ENCODE measurements at places on chromosomes 12 and 14.

GRCh38 chr12:27711317-27711682 is 668 bp downstream of the MRPS35 start:
- DNase-seq, result no peak

GRCh38 chr14:71317385-71318096 is 410.3 kb downstream of the PCNX1 start:
- DNase-seq, result no peak

- DNase-seq, result no peak
These were observed 164.5 kb downstream of the TMTC3 start for GRCh38 chr12:88306471-88307069.

GRCh38 chr12:14148489-14149270 is 167.3 kb upstream of the GRIN2B start:
- no peak for DNase-seq

DNA sequence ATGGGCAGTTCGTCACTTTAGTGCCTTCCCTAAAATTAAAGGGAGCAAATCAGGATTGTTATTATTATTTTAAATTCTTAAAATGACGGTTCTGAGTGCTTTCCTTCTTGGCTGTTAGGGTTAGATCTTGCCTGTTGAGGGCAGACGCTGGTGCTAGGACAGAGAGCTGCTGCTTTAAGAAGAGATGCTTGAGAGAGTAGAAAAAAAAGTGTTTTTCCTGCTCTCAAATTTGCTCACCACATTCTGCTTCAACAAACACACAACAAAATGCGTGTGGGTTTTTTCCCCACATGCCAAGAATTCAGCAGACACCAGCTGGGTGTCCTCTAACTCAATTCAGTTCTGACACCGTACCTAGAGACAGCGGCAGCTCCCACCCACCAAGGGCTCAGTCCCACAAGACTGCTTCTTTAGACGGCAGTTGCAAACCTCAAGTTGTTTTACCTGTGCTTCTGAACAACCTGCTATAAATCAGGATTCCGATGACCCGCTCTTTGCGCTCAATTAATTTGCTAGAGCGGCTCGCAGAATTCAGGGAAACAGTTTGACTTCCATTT is 75.8 kb upstream of the RIN3 start:
- peak; percentile 45 for DNase-seq

DNA sequence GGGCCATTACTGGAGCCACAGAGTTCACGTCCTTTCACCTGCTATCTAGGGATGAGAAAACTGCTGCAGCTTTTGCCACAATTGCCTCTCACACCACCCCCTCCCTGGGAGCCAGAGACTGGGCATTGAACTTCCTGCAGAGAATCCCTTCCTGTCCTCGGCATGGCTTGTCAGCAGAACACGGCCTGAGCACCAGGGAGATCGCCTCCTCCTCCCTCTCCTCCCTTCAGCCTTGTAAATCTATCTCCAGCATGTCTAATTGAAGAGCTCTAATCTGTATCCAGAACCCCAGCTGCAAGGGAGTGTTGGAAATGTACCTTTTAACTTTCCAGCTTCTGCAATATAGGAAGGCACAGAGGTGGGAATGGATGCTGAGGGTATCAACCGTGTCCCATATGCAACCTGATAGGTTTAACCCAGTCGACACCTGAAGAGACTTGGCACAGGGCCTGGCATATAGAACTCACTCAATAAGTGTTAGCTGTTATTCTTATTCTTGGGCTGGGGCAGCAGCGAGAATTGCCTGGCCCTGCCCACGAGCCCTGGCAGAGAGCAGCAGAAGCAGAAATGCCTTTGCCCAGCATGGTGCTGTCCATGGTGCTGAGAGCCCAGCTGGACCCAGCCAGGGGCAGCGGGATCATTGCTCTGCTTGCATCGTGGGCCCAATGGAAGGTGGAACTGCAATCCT is 26.8 kb downstream of the TMEM63C start:
- DNase-seq, result no peak

- DNase-seq, result peak; percentile 82
These were observed 205.4 kb downstream of the DAD1 start for GRCh38 chr14:22383515-22384166.

DNA sequence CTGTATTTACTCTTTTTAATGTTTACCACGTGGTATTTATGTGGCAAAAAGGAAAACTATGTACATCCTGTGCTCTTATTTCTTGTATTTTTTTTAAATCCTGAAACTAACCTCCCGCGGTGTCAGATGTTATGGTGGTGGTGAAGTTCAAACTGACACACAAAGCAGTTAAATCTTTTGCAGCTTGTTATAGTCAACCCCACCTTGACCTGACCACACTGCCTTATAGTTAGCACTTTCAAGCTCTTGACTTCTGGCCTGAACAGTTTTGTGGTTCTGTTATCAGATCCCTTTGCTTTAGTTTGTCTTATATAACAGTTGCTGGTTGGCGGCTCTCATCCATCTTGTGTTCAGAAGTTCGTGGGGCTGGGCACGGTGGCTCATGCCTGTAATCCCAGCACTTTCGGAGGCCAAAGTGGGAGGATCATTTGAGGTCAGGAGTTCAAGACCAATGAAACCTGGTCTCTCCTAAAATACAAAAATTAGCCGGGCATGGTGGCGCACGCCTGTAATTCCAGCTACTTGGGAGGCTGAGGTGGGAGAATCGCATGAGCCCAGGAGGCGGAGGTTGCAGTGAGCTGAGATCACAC is 2.1 kb downstream of the UNG start:
- no peak for DNase-seq

GRCh38 chr14:93706360-93706955 is 81.8 kb downstream of the PRIMA1 start:
- DNase-seq, result no peak

DNA sequence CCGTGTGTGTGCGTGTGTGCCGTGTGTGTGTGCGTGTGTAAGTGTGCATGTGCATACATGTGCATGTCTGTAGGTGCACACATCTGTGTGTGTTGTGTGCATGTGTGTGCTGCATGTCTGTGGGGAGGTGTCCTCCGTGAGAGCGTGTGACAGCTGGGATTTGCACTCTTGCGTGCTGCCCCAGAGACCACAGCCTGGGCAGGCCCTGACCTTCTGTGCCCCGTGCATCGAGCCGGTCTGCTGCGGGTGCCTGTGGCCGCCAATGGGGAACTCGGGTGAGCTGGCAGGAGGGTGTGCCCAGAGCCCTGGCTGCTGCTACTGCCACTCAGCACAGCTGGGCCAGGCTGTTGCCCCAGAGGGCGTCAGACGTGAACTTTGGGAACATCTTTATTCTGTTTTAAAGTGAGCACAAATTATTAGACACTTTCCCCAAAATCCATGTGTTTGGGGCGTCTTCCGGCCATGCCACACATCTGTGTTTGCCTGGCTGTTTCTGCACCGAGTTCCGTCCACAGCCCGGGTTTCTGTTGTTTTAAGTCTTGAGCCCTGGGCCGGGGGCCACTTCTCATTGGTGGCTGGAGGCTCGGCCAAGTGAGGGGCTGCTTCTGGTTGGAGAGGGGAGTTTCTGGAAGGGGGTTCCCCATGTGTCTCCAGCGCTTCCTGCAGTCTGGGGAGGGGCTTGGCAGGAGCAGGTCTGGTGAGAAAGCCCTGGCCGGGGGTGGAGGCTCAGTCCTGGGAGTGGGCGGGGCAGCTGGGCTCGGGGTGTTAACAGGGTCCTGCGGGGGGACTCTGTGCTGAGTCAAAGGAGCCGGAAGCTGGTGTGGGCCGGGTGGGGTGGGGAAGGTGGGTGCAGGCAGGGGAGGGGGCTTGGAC is 7.6 kb downstream of the CEP170B start:
- DNase-seq, result no peak

GRCh38 chr12:56101045-56101444 is 3.3 kb upstream of the PA2G4 start:
- DNase-seq, result no peak

DNA sequence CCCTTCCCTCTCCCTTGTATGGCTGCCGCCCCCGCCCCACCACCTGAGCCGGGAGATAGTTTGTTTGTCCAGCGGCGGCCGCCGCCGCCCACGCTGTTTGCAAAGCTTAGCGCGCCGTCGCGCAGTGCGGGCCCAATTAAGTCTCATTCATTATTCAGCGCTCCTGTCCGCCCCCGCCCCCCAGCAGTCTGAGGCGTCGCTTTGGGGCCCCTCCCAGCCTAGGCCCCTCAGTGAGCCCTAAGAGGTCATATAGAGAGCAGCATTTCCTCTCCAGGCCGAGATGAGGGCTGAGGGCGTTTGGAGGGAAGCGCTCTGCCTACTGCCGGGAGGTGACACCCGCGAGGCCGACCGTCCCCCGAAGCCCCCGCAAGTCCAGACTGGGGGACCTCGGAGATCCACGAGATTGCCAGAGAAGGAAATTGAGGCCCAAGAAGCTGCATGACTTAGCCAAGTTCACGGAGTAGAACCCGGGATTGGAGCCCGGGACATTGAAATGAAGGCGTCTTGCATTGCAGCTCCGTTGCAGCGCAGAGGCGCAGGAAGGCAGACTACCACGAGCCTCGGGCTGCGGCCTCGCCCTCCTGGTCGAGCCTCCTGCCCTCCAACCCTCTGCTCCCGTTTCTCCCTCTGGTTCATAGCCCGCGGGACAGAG is at the start of gene DNAJC22:
Gene DNAJC22, plus strand, starts transcription at position 230 of the 652 bp plus-strand sequence. CDS start 1,985 bp downstream, outside the sequence.
- DNase-seq, result no peak

DNA sequence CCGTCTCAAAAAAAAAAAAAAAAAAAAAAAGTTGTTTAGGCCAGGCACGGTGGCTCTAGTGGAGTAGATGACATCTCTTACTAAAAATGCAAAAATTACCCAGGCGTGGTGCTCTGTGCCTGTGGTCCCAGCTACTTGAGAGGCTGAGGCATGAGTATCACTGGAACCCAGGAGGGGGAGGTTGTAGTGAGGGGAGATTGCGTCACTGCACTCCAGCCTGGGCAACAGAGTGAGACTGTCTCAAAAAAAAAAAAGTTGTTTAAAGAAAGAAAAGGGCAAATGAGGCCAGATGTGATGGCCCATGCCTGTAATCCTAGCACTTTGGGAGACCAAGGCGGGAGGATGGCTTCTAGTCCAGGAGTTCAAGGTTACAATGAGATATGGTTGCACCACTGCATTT is 36.6 kb upstream of the SPPL3 start:
- DNase-seq, result no peak

- no peak for DNase-seq
These were observed 23.5 kb upstream of the CFAP54 start for GRCh38 chr12:96465896-96466295.

DNA sequence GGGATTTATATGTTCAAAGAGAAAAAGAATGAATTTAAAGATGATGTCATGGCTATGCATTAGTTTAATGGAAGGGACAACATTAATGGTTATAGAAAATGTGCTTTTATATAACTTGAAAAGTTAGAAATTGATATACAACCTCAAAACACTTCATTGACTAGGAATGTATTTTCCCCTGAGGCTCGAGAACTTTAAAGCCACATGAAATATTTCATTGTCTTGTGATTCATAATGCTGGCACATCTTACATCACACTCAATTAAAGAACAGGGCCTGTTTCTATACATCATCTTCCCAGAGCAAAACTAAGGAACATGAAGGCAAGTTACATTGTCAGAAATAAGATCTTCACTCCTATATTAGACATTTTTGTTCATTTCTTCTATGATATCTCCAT is 35.2 kb upstream of the PAWR start:
- DNase-seq, result no peak

DNA sequence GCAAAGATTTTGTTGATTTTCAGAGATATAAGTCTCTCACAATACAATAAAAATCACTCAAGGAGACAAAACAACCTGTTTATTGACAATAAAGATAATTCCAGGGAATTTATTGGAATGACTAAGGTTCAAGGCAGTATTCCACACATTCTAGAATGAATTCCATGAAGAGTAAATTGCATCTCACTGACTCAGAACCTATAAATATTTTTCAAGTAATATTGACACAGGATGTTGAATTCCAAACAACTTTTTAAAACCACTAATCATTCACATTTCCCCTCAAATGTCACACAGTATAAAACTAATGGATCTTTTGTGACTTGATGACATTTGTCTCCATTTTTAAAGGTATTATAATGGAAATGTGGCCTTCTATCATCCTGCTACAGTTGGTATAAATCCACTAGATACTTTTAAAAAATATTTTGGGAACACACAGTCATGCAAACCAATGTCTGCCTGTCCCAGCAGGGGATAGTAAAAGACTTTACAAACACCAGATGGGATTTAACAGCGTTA is 42.1 kb upstream of the LGR5 start:
- DNase-seq, result no peak

GRCh38 chr12:65628061-65628460 is 196.2 kb upstream of the HMGA2 start:
- no peak for DNase-seq

DNA sequence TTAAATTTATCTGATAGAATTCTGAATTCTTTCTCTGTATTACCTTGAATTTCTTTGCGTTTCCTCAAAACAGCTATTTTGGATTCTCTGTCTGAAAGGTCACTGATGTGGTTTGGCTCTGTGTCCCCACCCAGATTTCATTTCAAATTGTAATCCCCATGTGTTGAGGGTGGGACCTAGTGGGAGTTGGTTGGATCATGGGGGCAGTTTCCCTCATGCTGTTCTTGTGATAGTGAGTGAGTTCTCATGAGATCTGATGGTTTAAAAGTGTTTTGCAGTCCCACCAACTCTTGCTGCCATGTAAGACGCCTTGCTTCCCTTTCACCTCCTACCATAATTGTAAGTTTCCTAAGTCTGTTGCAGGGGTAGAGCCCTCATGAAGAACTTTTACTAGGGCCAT is 34.1 kb upstream of the OR6J1 start:
- DNase-seq, result no peak

GRCh38 chr12:98745578-98746391 is 100.7 kb downstream of the APAF1 start:
- no peak for DNase-seq

GRCh38 chr14:65774041-65774440 is 361.5 kb downstream of the FUT8 start:
- DNase-seq, result no peak

- DNase-seq, result no peak
These were observed 118.3 kb downstream of the VEZT start for GRCh38 chr12:95335948-95336347.

DNA sequence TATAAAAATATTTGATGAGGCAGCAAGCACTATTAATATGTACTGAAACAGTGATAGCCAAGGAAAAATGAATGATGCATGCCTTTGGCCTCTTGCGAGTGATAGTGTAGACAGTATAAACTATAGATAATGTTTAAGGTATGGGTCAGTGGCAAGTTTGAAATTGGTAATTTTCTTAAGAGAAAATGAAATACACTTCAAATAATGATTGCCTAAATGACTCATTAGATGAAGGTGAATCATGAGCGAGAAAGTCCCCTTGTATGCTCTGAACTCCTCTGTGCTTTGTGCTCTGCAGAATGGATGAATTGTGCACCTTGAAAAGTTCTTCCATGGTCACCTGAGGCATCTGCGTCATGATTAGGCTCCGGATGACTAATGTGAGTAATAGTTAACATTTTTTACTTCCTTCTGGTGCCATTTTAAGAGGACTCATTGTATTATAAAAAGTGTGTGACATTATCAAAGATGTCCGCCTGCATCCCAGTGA is 84.9 kb upstream of the RTL1 start:
- DNase-seq, result peak; percentile 23
